ENCODE measurements at places on chromosomes 3 and 15.

GRCh38 chr15:90680371-90680935 is 36.7 kb upstream of the BLM start:
- peak; percentile 93 for DNase-seq

DNA sequence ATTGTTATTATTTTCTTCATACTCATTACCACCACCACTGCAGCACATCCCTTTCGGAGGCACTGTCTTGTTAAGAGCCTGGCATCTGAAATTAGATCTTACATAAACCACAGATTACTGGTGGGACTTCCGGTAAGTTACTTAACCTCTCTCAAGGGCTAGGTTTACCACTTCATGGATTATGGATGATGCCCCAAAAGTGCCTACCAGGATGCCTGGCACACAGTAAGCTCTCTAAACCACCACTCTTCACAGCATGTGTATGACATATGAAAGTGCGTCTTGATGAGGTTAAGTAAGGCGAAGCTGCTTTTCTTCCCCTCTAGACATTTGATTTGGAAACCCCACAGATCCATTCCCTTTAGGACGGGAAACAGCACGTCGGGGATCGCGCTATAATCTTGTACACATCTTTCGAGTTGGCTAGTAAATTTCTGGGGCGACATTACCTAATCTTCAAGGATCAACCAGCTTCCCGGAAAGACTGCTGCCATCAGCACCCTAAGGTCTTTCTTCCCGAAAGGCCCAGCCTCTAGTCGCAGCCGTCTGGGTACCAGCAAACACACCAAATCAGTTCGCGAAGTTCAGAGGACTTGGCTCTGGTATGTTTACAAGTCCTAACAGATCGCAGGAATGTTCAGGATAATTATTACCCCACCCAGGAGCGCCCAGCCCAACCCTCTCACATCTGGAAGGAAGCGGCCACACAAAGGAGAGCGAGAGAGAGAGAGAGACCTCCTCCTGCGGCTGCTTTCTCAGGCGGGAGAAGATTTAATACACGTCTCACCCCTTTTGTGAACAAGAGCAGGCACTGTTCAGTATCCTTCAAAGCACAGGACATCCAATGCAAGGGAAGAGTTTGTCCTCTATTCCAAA is 155.1 kb upstream of the FRMD4B start:
- no peak for DNase-seq

DNA sequence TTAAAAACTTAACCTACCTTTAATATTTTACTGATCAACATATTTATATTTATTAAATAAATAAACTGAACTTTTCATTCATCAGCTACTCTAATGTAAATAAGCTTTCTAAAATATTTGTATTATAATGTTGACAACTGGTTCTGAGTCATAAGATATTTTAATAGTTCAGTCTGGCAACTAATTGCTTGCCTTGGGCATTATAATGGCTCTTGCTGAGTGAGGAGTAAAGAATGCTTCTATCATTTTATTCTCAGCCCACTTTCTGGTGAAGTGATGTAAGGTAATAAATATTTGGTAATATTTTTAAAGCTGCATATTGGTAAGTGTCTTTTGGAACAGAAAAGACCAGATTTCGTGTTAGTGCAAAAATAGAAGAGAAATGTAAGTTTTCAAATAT is 81.5 kb downstream of the DIPK2A start:
- peak; percentile 37 for DNase-seq

DNA sequence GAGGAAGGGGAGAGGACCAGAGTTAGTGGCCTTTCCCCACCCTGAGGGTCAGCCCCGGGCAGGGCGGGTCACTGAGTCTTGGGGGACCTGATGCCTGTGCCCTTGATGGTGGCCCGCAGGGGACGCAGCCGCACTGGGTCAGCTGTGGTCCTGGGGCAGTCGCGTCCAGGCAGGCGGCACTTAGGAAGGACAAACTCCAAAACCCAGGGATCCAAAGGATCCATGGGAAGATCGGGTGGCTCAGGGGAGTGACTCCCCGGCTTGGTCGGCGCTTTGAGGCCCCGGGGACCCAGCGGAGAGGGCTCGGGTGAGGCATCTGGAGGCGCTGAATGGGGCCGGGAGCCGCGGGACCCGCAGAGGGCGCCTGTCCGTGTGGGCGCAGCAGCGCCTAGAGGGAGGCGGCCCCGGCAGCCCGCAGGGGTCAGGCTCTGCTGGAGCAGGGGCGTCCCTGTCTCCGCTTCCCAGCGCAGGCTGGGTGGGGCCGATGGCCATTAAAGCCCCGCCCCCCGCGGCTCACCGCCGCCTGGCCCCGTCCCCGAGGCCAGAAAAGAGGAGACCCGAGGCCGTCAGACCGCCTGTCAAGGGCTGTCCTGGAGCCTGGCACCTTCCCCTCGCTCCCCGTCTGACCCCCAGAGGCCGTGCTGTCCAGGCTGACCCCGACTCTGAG is 17.5 kb downstream of the CIDEC start:
- no peak for DNase-seq

DNA sequence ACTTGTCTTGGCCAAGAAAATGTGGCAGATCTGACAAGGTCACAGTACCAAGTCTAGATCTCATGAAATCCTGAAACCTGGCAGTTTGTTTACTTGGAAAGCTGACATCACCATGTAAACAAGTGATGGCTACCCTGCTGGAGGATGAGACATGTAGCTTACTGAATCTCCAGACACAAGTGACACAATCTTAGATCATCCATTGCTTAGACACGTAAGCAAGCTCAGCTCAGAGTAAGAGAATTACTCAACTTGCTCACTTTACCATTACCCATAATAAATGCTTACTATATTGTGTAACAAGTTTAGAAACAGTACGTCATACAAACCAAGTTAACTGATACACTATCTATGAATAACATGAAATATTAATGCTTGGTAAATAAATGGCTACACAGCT is 263.8 kb downstream of the TBC1D5 start:
- peak; percentile 31 for DNase-seq

DNA sequence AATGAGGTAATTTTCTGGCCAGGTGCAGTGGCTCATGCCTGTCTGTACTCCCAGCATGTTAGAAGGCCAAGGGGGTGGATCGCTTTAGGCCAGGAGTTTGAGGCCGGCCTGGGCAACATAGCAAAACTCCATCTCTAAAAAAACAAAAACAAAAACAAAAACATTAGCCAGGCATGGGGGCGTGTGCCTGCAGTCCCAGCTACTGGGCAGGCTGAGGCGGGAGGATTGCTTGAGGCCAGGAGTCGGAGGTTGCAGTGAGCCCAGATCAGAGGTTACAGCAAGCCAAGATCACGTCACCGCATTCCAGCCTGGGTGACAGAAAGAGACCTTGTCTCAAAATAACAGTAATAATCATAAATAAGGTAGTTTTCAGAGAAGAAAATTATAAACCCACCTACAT is 55.7 kb downstream of the LDHAL6B start:
- no peak for DNase-seq

DNA sequence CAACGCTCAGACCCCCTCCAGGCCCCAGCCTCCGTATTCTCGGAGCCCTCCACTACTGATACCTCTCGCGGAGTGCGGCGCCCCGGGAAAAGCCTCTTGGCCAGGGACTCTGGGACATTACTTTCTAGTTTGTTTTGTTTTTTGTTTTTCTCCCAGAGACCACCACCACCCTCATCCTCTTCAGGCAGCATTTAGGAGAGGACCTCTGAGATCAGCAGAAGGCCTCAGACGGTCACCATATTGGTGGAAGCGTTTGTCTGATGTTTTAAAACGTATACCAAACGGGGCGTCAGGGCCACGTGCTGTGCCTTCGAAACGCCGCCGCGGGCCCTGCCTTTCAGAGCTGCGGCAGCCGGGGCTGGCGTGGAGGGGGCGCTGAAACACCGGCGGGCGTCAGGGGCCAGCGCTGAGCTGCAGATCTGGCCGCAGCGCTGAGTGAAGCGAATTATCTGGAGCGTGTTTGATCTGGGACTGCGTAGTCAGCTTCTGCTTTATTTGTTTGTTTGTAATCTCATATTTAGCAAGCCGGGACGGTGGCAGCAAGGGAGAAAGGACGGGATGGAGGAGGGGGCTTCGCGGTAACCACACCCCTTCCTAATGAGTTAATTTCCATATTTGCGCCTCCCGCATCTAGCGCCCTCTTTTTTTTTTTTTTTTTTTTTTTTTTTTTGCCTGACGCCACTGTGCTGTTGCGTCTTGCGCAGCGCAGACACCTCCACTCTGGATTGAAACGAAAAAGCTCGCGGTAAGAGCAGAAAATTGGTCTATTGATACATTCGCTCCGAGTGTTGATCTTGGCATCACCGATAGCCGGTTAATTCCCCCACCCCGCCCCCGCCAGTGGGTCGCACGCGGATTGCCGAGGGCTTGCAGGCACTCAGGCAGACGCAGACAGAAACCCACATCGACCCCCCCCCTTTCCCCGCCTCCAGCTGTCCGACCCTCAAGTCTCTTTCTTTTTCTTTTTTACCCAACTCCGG is 14.9 kb downstream of the SOX2 start:
- no peak for DNase-seq

GRCh38 chr15:42194513-42194912 is 13.6 kb downstream of the VPS39 start:
- DNase-seq, result no peak

DNA sequence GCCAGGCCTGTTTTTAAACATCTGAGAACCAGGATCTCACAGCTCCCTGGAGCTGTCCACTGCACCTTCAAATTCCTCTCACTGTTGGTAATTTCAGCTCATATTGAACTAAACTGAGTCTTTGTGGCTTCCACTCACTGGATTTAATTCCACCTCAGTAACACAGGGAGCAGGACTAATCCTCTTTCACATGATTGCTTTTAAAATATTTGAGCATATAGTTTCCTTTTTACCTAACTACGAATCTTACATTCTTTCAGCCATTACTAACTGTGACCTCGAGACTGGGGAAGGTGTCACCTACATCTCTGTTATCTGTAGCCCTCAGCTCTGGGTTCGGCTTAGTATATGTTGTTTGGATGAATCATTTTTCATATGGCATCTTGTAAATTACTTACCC is 194.3 kb upstream of the C2CD4B start:
- no peak for DNase-seq

GRCh38 chr3:119697394-119697793 is 5.4 kb upstream of the CFAP91 start:
- DNase-seq, result no peak

DNA sequence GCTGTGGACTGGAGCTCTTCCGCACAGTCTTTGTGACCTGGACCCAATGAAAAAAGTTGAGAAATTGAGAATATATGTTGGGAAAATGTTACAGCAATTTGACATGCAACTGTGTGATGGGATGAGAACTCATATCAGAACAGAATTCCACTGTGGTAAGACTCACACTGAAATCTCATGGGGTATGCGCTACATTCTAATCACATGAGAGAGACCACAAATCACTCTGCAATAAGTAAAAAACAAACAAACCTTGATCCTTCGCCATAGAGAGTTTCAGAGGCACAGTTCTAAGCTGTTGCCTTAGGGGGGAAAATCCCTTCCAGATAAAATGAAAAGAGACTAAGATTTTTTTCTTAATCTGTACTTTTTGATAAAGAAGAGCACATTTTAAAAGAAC is 37.3 kb downstream of the LMCD1 start:
- DNase-seq, result peak; percentile 43

DNA sequence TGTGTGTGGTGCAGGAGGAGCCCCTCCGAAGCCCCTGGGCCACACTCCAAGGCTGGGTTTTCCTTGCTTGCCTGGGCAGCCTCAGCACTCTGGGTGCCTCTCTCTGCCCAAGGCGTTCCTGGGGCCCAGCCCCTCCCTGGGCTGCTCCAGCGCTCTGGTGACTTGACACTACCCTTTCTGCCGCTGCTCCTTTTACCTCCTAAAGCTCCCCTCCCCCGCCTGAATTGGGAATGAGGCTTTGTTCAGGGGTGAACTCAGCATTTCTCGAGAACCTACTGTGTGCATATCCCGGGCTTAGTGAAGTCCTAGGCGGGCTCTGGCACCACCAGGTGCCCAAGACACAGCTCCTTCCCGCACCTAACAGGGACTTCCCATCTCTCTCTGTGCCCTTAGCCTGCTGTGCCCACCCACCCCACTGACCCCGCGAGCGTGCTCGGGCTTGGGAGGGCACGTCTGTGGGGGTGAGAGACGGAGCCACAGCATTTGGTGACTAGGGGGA is 1.2 kb upstream of the BAHD1 start:
- no peak for DNase-seq

GRCh38 chr15:57559875-57560274 is 31.8 kb upstream of the MYZAP start:
- no peak for DNase-seq

DNA sequence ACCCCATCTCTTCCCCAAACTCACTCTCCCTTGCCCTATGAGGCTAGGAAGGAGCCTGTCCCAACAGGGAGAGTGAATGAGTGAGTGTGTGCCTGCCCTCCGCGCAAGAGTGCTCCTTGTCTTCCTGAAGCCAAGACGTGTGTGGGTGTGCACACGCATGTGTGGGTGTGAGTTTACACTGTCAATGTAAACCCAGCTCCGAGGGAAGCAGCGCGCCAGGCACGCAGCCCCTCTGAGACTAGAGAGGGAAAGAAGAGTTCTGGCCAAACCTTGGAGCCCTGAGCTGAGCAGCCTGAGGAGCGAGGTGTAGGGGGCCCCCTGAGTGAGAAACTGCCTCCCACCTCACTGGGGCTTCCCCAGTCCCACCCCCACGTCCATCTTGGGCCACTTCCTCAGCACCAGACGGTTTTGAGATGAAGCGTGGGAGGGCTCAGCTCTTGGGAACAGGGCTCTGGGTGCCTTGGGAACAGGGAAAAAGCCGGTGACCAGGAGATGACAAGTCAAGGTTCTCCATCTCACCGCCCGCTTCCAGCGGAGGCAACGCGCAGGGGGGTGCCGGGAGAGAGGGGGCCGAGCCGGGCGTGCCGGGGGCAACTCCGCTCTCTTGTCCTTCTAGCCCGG is 5.1 kb downstream of the MECOM start:
- no peak for DNase-seq

DNA sequence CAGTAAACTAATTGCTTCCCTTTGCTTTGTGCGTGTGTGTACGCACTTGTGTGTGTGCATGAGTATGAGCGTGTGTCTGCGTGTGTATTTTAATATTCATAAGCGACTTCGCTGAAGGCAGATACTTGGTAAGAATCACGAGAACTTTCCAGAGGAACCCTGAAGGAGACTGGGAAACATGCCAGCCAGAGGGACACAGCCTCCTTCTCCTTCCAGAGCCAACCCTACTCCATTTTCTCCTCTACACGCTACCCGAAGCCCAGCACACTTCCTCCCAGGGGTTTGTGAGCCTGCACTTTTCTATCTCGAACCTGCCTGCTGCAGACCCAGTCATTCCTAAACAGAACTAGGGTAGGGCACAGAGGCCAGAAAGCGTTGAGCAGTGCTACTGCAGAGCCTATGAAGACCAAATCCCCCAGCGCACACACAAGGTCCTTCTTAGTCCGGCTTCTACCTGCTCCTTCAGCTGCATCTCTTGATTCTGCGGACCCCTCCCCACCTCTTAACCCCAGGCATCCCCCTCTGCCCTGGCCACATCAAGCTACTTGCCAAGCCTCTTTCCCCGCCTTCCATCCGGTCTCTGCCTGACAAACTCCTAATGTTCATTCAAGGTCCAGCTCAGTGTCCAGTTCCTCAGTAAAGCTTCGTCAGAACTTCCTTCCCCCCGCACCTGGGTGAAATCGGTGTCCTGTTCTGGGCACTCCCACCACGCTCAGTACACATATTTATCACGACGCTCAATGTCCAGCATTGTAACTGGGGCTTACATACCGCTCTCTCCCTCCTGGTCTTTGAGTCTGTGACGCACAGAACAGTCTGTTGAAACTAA is 191.8 kb downstream of the FAM43A start:
- no peak for DNase-seq

- no peak for DNase-seq
These were observed 45.6 kb downstream of the OIP5 start for GRCh38 chr15:41286665-41287333.
